A549 treated with DMSO at 1 μM for 4 hours (cell line): ENCODE measurements at places on chromosomes 1 and 21. TPM values are rescaled to one million over a fixed set of nuclear protein-coding genes. Genes with fewer than 3 reads are reported as not detected.

The G0S2 gene
- total RNA-seq, result 2.4 to 4.1 TPM (median 3.1 TPM) in 5 replicates

The STUM gene
- 0.02 TPM in 1 of 5 replicates, not detected in the others for total RNA-seq

The SPATA21 gene
- total RNA-seq, result 0.09 to 0.17 TPM (median 0.12 TPM) in 4 of 5 replicates, not detected in the other

The TMCO1 gene
- total RNA-seq, result 163 to 185 TPM (median 170 TPM) in 5 replicates

The PRELP gene
- 0.02 TPM in 2 of 5 replicates, not detected in the others for total RNA-seq

The ITGB2 gene
- total RNA-seq, result 0.80 to 1.0 TPM (median 0.88 TPM) in 5 replicates

The TM2D1 gene
- 19.5 to 29.8 TPM (median 24.0 TPM) in 5 replicates for total RNA-seq

The MFSD2A gene
- total RNA-seq, result 4.0 to 5.9 TPM (median 4.6 TPM) in 5 replicates

The LCE1F gene
- total RNA-seq, result not detected in 5 replicates

The BTBD8 gene
- total RNA-seq, result 0.55 to 1.5 TPM (median 0.71 TPM) in 5 replicates

The OLFML3 gene
- 4.1 to 5.2 TPM (median 4.2 TPM) in 5 replicates for total RNA-seq

The REG4 gene
- total RNA-seq, result not detected in 5 replicates

The MIXL1 gene
- 0.07 to 0.10 TPM in 2 of 5 replicates, not detected in the others for total RNA-seq

The SYT14 gene
- total RNA-seq, result 0.05 to 0.11 TPM (median 0.06 TPM) in 5 replicates

The MASP2 gene
- 0.06 to 0.31 TPM (median 0.09 TPM) in 5 replicates for total RNA-seq

The PROK1 gene
- not detected in 5 replicates for total RNA-seq

The ARHGEF2 gene
- total RNA-seq, result 38.8 to 47.2 TPM (median 41.7 TPM) in 5 replicates

The ADCY10 gene
- total RNA-seq, result 0.08 to 0.17 TPM (median 0.12 TPM) in 5 replicates

The CD2 gene
- total RNA-seq, result not detected in 5 replicates

The DIRAS3 gene
- total RNA-seq, result 1.1 to 1.5 TPM (median 1.2 TPM) in 5 replicates

The RNF186 gene
- total RNA-seq, result not detected in 5 replicates

The OR2L13 gene
- total RNA-seq, result not detected in 5 replicates

The C1orf185 gene
- not detected in 5 replicates for total RNA-seq

The FAM43B gene
- total RNA-seq, result 4.1 to 6.3 TPM (median 5.3 TPM) in 5 replicates

The DNALI1 gene
- total RNA-seq, result 0.02 to 0.43 TPM (median 0.05 TPM) in 3 of 5 replicates, not detected in the others

The KIAA1614 gene
- 0.64 to 1.3 TPM (median 0.85 TPM) in 5 replicates for total RNA-seq

The OR6K2 gene
- total RNA-seq, result not detected in 5 replicates

The TMCC2 gene
- total RNA-seq, result 2.8 to 3.3 TPM (median 3.1 TPM) in 5 replicates

The SNRNP40 gene
- 47.6 to 51.9 TPM (median 50.1 TPM) in 5 replicates for total RNA-seq

The ASCL5 gene
- 0.09 to 0.22 TPM (median 0.14 TPM) in 4 of 5 replicates, not detected in the other for total RNA-seq

The TCHH gene
- 0.17 to 0.28 TPM (median 0.24 TPM) in 5 replicates for total RNA-seq

The NTRK1 gene
- 0.09 to 0.26 TPM (median 0.17 TPM) in 4 of 5 replicates, not detected in the other for total RNA-seq

The FOXD2 gene
- 0.39 to 0.53 TPM (median 0.43 TPM) in 5 replicates for total RNA-seq

The ZSWIM5 gene
- 0.40 to 0.66 TPM (median 0.55 TPM) in 5 replicates for total RNA-seq

The ABCA4 gene
- total RNA-seq, result 0.05 to 0.11 TPM (median 0.06 TPM) in 5 replicates

The IRF6 gene
- total RNA-seq, result 0.06 to 0.38 TPM (median 0.13 TPM) in 5 replicates

The FAM151A gene
- total RNA-seq, result not detected in 5 replicates

The LCA5L gene
- 1.3 to 1.8 TPM (median 1.4 TPM) in 5 replicates for total RNA-seq

The CLCA4 gene
- not detected in 5 replicates for total RNA-seq
